GM23338 (cell line): ENCODE measurements at places on chromosomes 4 and X. TPM values are rescaled to one million over a fixed set of nuclear protein-coding genes. Genes with fewer than 3 reads are reported as not detected.

COX7B2 gene
- total RNA-seq, result not detected in 2 replicates

TRO gene
- total RNA-seq, result 52.2 and 53.4 TPM in 2 replicates

DNA sequence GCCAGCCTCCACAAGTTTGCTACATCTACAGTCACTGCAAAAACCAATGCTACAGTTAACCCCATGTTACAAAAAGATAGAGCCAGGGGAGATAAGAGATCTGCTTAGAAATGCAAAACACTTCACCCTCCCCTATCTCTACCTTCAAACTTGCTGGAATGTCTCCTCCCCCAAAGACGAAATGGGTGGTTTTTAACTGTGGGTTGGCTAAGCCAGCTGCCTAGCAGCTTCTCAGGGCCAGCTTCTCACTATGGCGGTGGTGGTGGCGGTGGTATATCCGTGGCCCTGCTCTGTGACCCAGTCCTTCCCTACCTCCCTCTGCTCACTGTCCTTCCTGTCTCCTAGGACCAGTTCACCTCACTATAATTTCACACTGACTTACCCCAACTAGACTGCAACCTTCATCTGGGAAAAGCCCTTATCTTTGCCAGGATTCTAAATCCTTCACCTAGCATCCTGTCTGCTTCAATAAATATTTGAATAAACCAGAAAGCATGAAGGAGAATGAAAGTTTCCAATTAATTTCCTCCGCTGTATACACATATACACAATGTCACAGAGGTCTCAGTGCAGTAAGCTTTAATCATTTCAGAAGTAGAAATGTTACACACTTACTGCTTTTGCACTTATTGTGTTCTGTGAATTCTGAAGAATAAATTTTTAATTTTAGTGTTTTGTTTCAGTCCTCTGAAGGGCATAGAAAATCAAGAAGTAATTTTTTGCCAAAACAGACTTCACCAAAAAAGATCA, 46.3 kb downstream of the SH3KBP1 start:
- no peak overlapping the region for H3K4me3 ChIP-seq
- no peaks in the 10 kb centered on the region for H3K36me3 ChIP-seq
- no peak overlapping the region; the same call in 1 of the 2 replicates for H3K27ac ChIP-seq
- H3K4me1 ChIP-seq, result peaks cover 10% of the 10 kb centered on the region
- DNase-seq, result peak; percentile 71

- H3K4me3 ChIP-seq, result no peak overlapping the region
- H3K36me3 ChIP-seq, result no peaks in the 10 kb centered on the region
- DNase-seq, result no peak
- H3K27ac ChIP-seq, result no peak overlapping the region
- H3K4me1 ChIP-seq, result peaks cover 13% of the 10 kb centered on the region
Measured at GRCh38 chr4:89303177-89303576, 4.4 kb downstream of the GPRIN3 start.

- H3K27ac ChIP-seq, result no peak overlapping the region
- peaks cover 12% of the 10 kb centered on the region for H3K4me1 ChIP-seq
- no peaks in the 10 kb centered on the region for H3K27me3 ChIP-seq
- DNase-seq, result peak; percentile 35
Measured at GRCh38 chr4:51998837-51999236, 21.3 kb downstream of the LRRC66 start.

FRG2 gene
- total RNA-seq, result not detected in 2 replicates

DNA sequence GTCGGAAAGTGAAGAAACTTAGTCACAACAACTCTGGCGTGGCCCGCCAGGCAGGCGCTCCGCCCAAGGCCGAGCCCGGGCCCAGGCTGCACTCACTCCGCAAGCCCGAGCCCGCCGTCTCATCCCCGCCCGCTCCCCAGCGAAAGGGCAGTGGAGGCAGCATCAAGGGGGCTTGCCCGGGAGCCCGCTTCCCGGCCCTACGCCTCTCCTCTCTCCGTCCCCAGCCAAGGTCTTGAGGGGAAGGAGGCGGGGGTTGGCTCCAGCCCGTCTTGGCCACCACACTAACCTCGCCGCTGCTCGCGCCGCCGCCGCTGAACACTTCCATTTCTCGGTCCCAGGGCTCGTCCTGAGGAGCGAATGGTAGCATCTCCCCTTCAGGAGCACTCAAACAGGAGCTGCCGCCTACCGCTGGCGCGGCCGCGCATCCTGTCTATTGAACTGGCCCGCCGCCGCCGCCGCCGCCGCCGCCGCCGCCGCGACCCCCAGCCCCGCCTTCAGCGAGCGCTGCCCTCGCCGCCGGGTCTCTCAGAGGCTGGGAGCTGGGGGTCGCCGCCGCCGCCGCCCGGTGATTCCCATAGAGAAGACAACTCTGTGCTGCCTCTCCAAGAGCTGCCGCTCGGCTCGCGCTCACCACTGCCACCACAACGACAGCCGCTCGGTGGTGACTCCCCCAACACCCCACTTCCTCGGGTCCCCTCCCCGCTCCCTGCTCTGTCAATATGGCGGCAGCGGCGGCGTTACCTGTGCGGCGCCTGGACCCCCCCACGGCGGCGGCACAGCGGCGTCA, at the start of gene RPS6KA6:
Gene RPS6KA6, minus strand, starts transcription at position 667 of the 787 bp plus-strand sequence. Its CDS starts 300 bp downstream, at position 367.
- peaks cover 9% of the 10 kb centered on the region; the same call in 1 of the 2 replicates for H3K4me1 ChIP-seq
- peak within 1 kb of the TSS; percentile 65 for H3K4me3 ChIP-seq
- H3K27ac ChIP-seq, result 0 out of 2 replicates have a peak within 1 kb of the TSS, but pooled peaks have one; percentile 19
- no peaks in the 10 kb centered on the region for H3K27me3 ChIP-seq
- DNase-seq, result peak; percentile 53

DNA sequence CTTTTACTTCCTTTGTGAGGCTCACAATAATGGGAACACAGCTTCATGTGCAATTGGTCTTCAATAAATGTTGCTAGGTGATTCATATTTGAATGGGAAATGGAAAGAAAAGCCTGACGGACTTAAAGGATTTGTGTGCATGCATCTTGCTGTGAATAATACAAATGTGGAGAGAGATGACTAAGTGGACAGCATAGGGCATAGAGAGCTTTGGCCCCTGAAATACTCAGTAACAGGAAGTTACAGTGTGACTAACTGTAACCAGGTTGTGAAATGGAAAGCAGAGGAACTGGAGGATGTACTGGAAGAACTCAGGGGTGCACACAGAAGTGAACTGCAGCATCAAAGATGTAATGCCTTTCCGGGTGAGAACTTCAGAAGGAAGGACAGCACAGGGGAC, 206.7 kb downstream of the MGST2 start:
- H3K27ac ChIP-seq, result no peak overlapping the region
- H3K4me1 ChIP-seq, result peaks cover 22% of the 10 kb centered on the region
- no peak for DNase-seq
- H3K36me3 ChIP-seq, result no peaks in the 10 kb centered on the region
- H3K4me3 ChIP-seq, result no peak overlapping the region
- H3K27me3 ChIP-seq, result no peaks in the 10 kb centered on the region

ARX gene
- not detected in 2 replicates for total RNA-seq

HHIP gene
- total RNA-seq, result 1.5 and 2.5 TPM in 2 replicates

DMP1 gene
- not detected in 2 replicates for total RNA-seq

- no peaks in the 10 kb centered on the region for H3K27me3 ChIP-seq
- 0 out of 2 replicates have a peak, but pooled peaks cover 4% of the 10 kb centered on the region for H3K4me1 ChIP-seq
- DNase-seq, result no peak
Measured at GRCh38 chr4:147543034-147543433, 62.1 kb downstream of the EDNRA start.

DNA sequence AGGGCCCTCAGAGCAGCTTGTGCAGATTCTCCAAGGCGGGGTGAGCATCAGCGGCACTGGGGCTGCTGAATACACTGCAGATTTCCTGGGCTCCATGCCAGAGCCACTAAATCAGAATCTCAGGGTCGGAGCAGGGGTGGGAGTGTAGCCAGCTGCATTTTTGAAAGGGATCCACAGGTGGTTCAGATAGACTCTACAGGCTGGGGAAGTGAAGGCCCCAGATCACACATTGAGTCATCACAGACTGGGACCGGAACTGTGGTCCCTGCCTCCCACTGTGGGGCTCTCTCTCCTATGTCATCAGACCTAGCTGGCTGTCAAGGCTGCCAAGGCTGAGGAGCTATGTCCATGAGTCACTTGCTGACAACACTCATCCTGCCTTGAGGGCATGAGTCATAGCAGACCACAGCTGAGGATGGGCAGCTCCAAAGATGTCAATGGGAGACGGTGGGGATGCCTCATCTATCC, 162.3 kb upstream of the MAMLD1 start:
- no peaks in the 10 kb centered on the region for H3K36me3 ChIP-seq
- no peak overlapping the region for H3K27ac ChIP-seq
- no peak overlapping the region for H3K4me3 ChIP-seq
- H3K4me1 ChIP-seq, result no peaks in the 10 kb centered on the region
- H3K27me3 ChIP-seq, result no peaks in the 10 kb centered on the region
- no peak for DNase-seq

DNA sequence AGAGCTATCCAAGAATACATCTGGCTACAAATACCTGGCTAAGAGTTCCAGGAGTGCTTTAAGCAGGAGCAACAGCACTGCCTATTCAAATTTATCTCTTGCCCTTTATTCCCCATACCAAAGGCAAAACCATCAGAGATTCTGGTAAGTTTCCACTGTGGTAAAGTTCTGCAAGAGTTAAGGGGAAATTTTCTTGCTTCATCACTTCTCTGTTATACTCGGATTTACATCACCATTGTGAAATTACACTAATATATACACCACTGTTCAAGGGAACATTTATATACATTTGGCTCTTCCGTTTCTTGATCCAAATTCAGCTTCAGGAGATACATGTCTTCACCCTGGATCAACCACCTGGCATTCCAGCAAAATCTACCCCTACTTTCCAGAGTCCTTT, 70.8 kb upstream of the PTPN13 start:
- H3K27me3 ChIP-seq, result no peaks in the 10 kb centered on the region
- H3K27ac ChIP-seq, result no peak overlapping the region
- DNase-seq, result no peak
- H3K4me1 ChIP-seq, result no peaks in the 10 kb centered on the region

GRCh38 chrX:131923614-131924250, 99.4 kb upstream of the STK26 start:
- no peaks in the 10 kb centered on the region for H3K4me1 ChIP-seq
- H3K27ac ChIP-seq, result no peak overlapping the region

CA5B gene
- 4.8 and 8.0 TPM in 2 replicates for total RNA-seq

DNA sequence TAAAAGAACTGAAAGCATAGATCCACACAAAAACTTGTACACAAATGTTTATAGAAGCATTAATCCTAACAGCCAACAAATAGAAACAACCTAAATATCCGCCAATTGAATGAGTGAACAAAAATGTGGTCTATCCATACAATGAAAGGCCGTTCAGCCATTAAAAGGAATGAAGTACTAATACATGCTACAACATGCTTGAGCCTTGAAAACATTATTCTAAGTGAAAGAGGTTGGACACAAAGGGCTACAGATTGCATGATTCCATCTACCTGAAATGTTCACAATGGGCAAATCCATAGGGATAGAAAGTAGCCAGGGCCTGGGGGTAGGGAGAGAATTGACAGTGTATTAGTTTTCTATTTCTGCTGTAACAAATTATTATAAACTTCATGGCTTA, 169.2 kb downstream of the SPCS3 start:
- no peak overlapping the region for H3K27ac ChIP-seq
- DNase-seq, result no peak

NAA11 gene
- total RNA-seq, result not detected in 2 replicates

GK gene
- total RNA-seq, result 7.3 and 8.4 TPM in 2 replicates

- DNase-seq, result peak; percentile 87
- no peaks in the 10 kb centered on the region for H3K36me3 ChIP-seq
- no peak overlapping the region for H3K4me3 ChIP-seq
Measured at GRCh38 chrX:40543661-40544328, 37.0 kb upstream of the ATP6AP2 start.

DNA sequence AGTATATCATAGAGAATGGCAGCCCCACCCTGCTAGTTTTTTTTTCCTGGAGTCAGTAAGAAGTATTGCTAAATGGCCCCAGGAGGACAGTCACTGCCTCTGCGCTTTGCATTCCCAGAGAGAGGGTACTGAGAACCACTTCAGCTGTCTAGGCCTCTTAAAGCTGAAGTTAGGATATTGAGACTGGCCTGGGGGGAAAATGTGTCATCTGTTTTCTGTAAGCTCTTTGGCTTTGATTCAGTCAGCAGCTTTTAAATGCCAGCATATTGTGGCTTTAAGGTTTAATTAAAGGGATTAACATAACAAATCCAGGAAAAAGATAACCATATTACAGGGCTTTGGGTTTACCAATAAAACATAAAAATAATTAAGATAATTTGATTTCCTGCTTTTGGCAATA, 852.0 kb downstream of the PCDH18 start:
- no peak overlapping the region for H3K27ac ChIP-seq
- H3K4me1 ChIP-seq, result no peaks in the 10 kb centered on the region
- no peaks in the 10 kb centered on the region for H3K27me3 ChIP-seq

DOCK11 gene
- 12.3 and 14.6 TPM in 2 replicates for total RNA-seq

DNA sequence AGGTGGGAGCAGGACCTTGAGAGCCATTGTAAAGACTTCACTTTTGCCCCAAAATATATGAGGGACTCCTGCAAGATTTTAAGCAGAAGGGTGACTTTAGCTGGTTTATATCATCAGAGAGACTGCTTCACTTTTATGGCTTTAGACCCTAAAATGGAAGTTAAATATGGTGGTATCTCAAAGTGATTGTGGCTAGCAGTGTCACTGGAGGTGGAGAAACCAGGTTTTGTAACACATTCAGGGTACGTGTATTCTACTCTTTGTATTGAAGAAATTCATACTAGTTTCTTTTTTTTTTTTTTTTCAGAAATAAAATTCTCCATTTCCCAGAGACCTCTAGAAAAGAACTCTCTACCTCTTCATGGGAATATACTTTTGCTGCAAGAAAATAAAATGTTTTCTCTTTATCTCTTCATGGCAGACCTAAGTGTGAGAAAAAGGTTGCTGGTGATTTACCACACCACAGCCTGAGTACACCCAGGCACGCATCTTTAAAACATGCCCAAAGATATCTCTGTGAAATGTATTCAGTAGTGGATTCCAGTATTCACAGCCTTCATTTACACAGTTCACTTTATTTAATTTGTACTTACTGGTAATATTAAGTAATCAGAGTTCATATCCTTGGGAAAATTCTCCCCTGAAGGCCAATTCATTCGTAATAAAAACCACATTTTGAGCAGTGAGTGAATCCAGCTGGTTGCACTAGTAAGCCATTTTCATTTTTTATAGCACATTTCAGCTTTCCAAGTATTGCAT, 74.3 kb upstream of the GUCY1A1 start:
- H3K27me3 ChIP-seq, result no peaks in the 10 kb centered on the region
- H3K4me1 ChIP-seq, result no peaks in the 10 kb centered on the region

DNA sequence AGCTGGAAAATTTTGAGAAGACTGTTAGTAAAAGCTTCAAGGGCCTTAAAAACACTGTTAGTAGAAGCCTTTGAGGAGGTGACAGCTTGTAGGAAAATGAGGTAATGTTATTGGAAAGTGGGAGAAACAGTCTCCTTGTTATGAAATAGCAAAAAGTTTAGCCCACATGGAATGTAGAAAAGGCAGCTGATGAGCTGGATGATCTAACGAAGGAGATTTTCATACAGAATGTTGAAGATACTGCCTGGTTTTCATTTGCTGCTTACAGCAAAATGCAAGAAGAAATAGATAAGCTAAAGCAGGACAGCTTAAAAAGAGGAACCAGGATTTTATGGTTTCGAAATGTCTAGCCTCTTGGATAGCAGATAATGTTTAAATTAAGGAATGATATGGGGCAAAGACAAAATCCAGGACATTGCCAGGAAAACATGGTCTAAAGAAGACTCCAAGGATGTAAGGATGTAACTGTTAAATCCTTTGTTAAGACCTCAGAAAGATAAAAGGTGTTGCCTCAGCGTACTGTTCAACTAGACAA, 10.2 kb upstream of the STBD1 start:
- no peak for DNase-seq
- H3K27me3 ChIP-seq, result 0 out of 2 replicates have a peak, but pooled peaks cover 2% of the 10 kb centered on the region
- no peaks in the 10 kb centered on the region for H3K4me1 ChIP-seq
- no peak overlapping the region for H3K4me3 ChIP-seq
- H3K36me3 ChIP-seq, result no peaks in the 10 kb centered on the region

GRCh38 chrX:53089224-53089842, 4.6 kb upstream of the KANTR start:
- DNase-seq, result peak; percentile 62
- no peaks in the 10 kb centered on the region for H3K36me3 ChIP-seq
- no peak overlapping the region for H3K27ac ChIP-seq
